Thoracic aorta (tissue), 2 donors: ENCODE measurements at places on chromosomes 2 and 18.
A peak's percentile ranks its signal among the peaks of the same experiment; 100 is the strongest.

DNA sequence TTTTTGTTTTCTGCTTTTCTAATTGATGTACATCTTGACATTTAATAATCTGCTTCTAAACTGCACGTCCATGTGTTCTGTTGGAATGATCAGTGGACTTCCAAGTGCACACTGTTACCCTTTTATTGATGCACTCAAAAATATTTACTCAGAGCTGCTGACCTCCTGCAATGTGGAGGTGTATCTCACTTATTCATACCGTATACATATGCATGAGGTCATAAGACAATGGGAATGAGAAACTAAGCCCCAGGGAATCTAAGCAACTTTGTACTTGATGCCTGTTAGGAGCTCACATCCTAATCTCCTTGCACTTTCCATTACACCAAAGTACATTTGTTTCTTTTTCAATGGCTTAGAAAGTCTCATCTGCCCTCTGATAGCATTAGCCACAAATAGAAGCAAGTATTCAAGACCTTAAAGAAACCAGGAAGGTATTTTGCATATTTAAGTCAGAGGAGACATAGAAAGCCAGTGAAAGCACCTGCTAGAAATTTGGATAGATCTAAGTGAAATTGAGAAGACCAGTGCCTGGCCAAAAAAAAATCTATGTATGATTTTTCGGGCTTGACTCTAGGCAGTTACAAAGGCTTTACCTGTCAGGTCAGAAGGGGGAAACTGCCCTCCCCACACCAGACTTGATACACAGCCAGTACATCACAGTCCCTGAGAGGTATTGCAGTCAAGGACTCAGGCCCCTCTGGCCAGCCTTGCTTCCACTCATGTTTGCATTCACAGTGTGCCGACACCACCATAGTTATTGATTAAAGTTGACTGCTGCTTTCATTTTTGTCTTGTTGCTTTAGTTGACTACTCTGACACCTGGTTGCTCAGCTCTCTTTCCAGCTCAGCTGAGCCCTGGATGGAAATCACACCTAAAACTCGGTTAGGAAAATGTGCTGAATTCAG lies 391.7 kb upstream of the CYRIA start:
- H3K4me3 ChIP-seq: no peak overlapping the region
- H3K36me3 ChIP-seq: no peaks in the 10 kb centered on the region

- DNase-seq: no peak
- no peaks in the 10 kb centered on the region for H3K27me3 ChIP-seq
- H3K27ac ChIP-seq: no peak overlapping the region
These were observed 128.0 kb downstream of the SPP2 start for GRCh38 chr2:234178330-234179030.

DNA sequence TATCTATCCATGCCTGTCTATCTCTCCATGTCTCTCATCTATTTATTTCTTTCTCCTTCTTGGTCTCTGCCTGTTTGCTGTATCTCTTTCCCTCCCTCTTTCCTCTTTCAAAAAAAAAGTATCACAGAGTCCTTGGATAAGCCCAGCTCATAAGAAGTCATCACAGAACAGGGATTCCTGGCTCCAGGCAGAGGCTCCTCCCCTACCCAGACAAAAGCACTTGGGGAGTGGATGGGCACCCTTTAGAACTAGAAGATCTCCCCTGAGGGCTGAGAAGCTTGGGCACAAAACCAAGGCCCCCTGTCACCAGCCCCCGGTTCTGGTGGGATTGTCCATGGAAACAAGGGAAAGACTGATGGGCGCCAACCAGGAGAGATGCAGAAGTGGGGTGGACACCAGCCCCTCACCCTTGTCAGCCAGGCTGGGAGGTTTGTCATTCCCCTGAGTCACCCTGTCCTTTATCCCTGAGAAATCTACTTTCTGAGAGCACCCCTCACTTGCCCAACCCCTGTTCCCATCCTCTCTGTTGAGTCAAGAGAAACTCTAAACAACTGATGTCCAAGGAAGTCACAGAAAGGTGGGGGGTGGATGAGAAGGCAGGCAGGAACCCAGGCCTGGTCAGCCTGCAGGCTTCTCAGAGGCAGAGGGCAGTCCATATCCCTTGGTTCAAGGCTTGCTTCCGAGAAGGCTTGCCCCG lies 127.1 kb downstream of the TNS1 start:
- peaks cover 12% of the 10 kb centered on the region for H3K4me1 ChIP-seq
- H3K27ac ChIP-seq: peak overlapping the region; percentile 74
- no peak overlapping the region for H3K4me3 ChIP-seq
- no peaks in the 10 kb centered on the region for H3K27me3 ChIP-seq
- DNase-seq: no peak

DNA sequence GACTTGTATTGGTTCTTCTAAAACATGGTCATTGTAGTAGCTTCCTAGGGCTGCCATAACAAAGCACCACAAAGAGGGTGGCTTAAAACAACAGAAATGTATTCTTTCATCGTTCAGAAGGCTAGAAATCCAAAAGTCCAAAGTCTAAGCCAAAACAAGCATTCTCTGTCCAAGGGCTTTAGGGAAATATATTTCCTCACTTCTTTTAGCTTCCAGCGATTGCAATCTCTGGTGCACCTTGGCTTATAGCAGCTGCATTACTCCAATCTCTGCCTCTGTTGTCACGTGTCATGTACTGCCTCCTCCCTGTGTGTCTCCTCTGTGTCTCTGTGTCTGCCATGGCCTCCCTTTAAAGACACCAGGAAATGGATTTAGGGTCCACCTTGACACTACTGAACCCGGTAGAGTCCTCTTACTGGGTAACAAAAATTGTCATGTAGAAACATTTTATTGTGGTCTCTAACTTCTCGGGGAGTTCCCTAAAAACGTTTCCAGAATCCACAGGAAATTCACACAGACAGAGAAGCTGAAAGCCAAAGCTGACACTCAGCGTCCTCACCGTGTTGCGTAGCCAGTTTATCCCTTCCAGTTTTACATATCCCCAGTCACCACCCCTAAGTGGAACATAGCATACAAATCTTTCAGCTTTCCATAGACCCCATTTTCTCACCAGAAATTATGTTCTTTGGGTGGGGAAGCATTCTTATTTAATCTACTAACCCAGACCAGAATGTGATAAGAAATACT lies 20.7 kb upstream of the TTN start:
- peak overlapping the region; percentile 58 for H3K27ac ChIP-seq
- H3K27me3 ChIP-seq: no peaks in the 10 kb centered on the region
- DNase-seq: no peak
- no peaks in the 10 kb centered on the region for H3K36me3 ChIP-seq

DNA sequence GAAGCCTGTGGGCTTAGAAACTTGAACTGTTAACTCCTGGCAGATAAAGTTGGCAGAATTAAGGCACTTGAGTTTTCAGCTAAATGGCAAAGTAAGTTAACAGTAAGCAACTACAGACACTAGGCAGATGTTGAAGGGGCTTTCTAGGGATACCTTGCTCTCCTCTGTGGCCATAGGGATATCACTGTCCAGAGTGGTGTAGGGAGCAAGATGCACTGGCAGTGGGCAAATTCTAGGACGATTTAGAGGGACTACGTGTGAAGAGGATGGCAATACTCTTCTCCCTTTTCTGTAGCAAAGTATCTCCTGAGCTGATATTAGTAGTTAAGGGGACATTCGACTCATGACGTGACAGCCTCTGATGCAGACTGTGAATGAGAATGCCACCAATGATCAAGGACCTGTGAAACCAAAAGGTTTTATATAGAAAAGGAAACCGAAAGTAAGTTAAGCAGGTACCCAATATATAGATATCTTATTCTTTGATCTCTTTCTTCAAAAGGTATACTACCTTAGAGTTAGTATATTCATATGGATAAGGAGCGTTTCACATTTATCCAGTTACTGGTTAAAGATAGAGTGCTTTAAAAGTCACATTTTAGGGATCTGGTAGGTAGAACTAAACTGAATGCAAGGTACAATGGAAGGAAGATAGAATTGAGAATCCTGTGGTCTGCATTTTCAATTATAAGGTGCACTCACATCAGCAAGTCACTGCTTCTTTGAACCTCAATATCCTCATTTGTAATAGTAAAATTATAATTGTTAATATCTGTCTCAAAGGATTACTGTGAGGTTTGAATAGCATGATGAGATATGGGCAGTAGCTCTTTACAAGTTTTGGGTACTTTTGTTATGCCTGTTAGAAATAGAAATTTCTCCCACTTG lies 106.4 kb downstream of the KCNH7 start:
- no peak for DNase-seq
- no peaks in the 10 kb centered on the region for H3K36me3 ChIP-seq
- H3K27ac ChIP-seq: no peak overlapping the region
- no peaks in the 10 kb centered on the region for H3K27me3 ChIP-seq

- H3K36me3 ChIP-seq: no peaks in the 10 kb centered on the region
- H3K27me3 ChIP-seq: no peaks in the 10 kb centered on the region
- no peak overlapping the region for H3K4me3 ChIP-seq
- DNase-seq: no peak
These were observed 12.4 kb downstream of the ASAP2 start for GRCh38 chr2:9219027-9219445.

DNA sequence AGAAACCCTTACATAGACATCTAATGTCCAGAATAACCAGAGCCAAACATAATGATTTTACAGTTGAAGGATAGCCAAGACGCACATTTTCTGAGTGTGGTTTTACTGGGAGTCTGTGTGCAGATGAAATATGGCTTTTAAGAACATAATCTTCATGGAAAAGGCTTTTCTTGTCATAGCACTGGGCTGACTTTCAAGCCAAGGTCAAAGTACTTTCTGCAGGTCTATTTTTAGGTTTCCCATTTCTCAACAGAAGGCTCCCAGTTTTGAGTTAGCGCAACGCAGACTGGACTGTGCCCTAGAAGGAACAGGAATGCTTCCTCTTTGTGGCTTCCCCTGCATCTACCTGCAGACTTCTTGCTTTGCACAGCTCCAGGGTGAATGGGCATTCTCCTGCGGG lies 92.3 kb upstream of the UPP2 start:
- no peaks in the 10 kb centered on the region for H3K4me1 ChIP-seq
- no peak for DNase-seq
- H3K4me3 ChIP-seq: no peak overlapping the region
- no peaks in the 10 kb centered on the region for H3K36me3 ChIP-seq
- no peaks in the 10 kb centered on the region for H3K27me3 ChIP-seq

- DNase-seq: no peak
- no peaks in the 10 kb centered on the region for H3K36me3 ChIP-seq
- no peaks in the 10 kb centered on the region for H3K27me3 ChIP-seq
- H3K4me3 ChIP-seq: no peak overlapping the region
These were observed 960 bp upstream of the APOB start for GRCh38 chr2:21044694-21045371.

- H3K27me3 ChIP-seq: no peaks in the 10 kb centered on the region
- H3K36me3 ChIP-seq: no peaks in the 10 kb centered on the region
- no peak for DNase-seq
- H3K27ac ChIP-seq: no peak overlapping the region
- H3K4me3 ChIP-seq: peak overlapping the region; percentile 82
- no peaks in the 10 kb centered on the region for H3K4me1 ChIP-seq
These were observed 7.2 kb downstream of the POMC start for GRCh38 chr2:25161055-25161781.

- H3K27me3 ChIP-seq: no peaks in the 10 kb centered on the region
- no peaks in the 10 kb centered on the region for H3K4me1 ChIP-seq
- no peak for DNase-seq
- H3K36me3 ChIP-seq: peaks cover 19% of the 10 kb centered on the region
These were observed 172.5 kb downstream of the MYO1B start for GRCh38 chr2:191417746-191418145.

DNA sequence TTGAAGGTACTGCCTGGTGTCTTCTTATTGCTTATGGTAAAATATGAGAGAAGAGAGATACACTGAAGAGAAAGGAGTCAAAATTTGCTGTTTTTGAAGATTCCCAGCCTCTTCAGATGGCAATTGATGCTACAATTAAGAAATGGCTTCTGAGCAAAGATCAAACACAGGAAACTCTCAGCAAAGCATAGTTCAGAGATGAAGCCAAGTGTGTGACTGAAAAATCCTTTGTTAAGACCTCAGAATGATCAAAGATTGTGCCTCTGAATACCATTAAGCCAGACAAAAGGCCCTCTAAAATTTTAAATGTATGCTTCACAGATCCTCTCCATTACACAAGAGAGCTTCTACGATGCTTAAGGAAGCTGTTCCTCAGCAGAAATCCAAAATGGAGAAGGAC lies 216.3 kb downstream of the UXS1 start:
- H3K27ac ChIP-seq: no peak overlapping the region
- DNase-seq: no peak
- H3K36me3 ChIP-seq: no peaks in the 10 kb centered on the region
- H3K27me3 ChIP-seq: no peaks in the 10 kb centered on the region

DNA sequence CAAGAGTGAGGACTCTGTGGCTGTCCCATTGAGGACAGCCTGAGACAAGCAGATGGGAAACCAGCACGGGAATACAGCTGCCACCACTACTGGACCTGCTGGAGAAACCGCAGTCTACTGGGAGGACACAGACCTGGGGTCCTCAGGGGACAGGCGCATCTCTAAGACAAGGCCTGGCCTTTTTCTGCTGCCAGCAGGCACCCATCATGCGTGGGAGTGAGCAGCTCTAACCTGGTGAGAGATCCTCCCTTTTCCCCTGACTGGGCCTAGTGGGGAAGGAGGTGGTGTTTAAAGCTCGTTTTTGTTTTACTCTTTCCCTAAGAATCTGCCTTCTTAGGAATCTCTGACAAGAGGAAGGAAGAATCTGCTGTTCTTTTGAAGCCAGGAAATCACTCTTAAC lies 36.6 kb downstream of the CYRIA start:
- H3K4me1 ChIP-seq: peaks cover 8% of the 10 kb centered on the region
- no peak for DNase-seq
- H3K27ac ChIP-seq: no peak overlapping the region
- no peaks in the 10 kb centered on the region for H3K36me3 ChIP-seq
- H3K27me3 ChIP-seq: no peaks in the 10 kb centered on the region

DNA sequence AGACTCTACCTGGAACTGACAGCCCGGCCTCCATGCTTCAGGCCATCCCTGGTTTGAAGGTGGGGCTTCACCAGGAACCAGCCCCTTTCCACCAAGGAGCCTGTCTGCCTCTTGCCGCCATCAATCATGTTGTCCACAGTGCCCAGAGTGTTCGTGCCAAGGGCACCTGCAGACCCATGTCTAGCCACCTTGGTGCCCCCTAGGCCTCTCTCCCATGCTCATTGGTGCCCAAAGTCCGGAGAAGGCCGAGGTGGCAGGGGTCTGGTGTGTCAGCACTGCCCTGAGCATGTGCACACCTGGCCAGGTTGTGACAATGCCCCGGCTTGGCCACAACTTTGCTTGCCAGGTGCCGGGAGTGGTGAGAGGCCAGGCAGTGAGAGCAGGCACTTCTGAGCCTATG lies 114.8 kb downstream of the COPS8 start:
- H3K4me3 ChIP-seq: no peak overlapping the region
- DNase-seq: no peak
- H3K27ac ChIP-seq: no peak overlapping the region

DNA sequence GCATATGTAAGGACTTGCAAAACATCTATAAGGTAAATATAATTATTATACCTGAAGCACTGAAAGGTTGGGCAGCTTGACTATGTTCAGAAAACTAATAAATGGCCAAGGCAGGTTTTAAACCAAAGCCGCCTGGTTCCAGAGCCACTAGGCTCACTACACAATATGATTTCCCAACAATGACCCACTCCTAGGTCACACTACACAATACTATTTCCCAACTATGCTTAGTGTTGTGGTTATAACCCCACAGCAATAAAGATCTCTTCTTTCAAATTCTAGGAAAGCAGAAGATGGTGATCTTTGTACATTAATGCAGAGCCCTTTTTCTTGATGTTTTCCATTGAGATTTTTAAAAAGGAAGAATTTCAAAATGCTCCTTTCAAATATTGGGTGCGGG lies 180.4 kb downstream of the CYRIA start:
- H3K4me3 ChIP-seq: no peak overlapping the region
- no peak overlapping the region for H3K27ac ChIP-seq
- no peaks in the 10 kb centered on the region for H3K4me1 ChIP-seq
- no peaks in the 10 kb centered on the region for H3K27me3 ChIP-seq
- DNase-seq: no peak
- H3K36me3 ChIP-seq: no peaks in the 10 kb centered on the region

GRCh38 chr2:100178085-100178788 lies 35.8 kb upstream of the AFF3 start:
- no peaks in the 10 kb centered on the region for H3K27me3 ChIP-seq
- no peak overlapping the region for H3K4me3 ChIP-seq
- H3K36me3 ChIP-seq: no peaks in the 10 kb centered on the region
